ENCODE measurements at places on chromosomes 4 and X.
A peak's percentile ranks its signal among the peaks of the same experiment; 100 is the strongest.

GRCh38 chr4:26360864-26361263 is 40.0 kb downstream of the RBPJ start:
- DNase-seq, result no peak

GRCh38 chr4:145414841-145415240 is 66.8 kb upstream of the SMAD1 start:
- no peak for DNase-seq

- peak; percentile 14 for DNase-seq
Measured at GRCh38 chrX:132031867-132032266, 8.8 kb downstream of the STK26 start.

DNA sequence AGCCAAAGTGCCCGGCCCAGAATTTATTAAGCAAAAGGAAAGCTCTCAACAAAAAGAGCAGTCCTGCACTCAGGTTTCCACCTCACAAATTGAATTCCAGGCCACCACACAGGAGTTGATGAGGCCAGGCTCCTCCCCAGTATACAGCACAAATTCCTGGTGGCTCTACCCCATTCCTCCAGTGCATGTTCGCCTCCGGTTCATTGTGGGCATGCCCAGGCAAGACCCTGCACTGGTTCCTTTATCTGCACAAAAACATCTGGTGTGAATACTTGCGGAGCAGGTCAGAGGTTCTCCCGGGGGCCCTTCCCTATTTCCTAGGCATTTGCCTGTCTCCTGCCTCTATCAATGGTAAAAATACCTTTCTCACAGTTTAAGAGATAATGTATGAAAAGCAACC is 195.2 kb upstream of the ANXA10 start:
- no peak for DNase-seq

DNA sequence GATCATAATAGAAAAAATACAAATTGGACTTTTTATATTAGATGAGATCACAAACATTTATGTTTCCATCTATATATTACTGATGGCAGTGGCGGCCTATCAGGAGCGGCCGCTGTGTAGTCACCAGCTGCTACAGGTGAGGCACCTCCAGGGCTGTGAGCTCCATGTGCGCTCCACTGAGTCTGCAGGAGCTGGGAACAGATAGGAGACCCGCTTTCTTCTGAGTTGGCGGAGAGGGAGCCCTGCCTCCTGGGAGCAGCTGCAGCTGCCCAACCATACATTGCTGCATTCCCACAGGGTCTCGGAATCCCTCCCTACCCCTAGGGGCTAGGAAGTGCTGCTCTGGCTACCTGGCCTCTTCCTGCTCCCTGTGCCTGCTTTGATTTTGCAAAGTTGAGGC is 812.9 kb downstream of the PDHA2 start:
- no peak for DNase-seq
